CD4-positive, alpha-beta T cell (primary cell): ENCODE measurements at places on chromosomes 6 and 20. TPM values are rescaled to one million over a fixed set of nuclear protein-coding genes. Genes with fewer than 3 reads are reported as not detected.

Gene SLC17A3
- 0.30 TPM for total RNA-seq

- no peak for DNase-seq
These were observed 77.6 kb downstream of the LIN28B start for GRCh38 chr6:105034470-105034869.

DNA sequence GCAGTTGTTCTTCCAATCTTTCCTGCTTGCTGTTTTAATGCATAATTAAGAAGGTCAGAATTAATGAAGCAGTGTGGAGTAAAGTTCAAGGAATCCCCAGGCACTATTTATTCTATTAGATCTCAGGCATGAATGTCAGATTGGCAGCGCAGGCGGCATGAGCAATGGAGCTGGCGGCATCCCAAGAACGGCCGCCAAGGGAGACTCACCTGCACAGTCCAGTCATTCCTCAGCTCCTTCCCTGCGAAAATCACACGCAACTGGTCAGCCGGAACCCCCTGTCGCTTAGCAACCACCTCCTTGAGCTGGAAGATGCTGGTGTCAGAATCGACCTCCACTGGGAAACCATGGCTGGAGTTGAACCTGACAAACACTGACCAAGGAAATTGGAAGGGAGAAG, 284.5 kb downstream of the PRKN start:
- DNase-seq, result no peak

- no peak for DNase-seq
These were observed 143.9 kb upstream of the RALGAPA2 start for GRCh38 chr20:20856306-20856705.

- DNase-seq, result no peak
These were observed 72.1 kb downstream of the PERP start for GRCh38 chr6:138035070-138035469.

- no peak for DNase-seq
These were observed 16.7 kb upstream of the ETV7 start for GRCh38 chr6:36404164-36404563.

DNA sequence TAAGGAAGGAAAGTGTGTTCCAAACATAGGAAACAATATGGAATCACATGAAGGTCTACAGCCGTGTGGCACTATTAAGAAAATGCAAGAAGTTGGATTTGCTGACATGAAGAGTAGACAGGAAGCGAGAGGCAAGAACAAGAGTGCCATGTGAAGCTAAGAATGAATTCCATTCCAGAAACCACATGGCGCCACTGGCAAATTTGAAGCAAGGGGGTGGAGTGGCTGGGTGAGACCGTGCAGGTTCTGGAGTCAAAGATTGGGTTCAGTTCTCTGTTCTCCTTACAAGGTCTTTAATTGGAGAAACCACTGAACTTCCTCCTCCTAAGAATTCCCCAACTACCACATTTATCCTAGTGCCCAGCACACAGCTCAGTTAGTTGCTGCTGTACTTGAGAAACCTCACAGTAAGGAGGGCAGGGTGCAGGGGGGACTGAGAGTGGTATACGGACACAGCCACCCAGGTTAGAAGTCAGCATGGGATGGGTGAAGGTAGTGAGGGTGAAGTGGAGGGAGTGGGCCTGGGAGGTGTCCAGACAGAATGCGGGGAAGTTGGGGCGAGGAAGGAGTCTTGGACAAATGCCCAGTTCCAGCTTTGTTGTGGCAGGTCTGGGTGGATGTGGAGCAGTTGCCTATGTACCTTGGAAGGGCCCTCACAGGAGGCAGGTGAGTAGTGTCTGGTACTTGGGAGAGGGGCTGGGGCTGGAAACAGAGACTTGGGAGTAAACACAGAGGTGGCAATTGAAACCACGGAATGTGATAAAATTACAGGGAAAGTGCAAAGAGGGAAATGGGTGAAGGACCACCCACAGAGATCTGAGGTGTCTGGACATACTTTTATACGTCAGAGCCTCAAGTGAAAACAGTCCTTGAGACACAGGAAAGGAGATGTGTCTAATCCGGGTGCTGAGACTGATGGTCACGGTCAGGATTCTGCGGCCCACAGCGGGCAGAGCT, 14.3 kb downstream of the LYRM4 start:
- DNase-seq, result no peak

- no peak for DNase-seq
These were observed 383.8 kb upstream of the CITED2 start for GRCh38 chr6:139758209-139758611.

Gene MCHR2
- not detected for total RNA-seq

Gene TFAP2C
- not detected for total RNA-seq

GRCh38 chr6:32895006-32895345, 41.0 kb downstream of the PSMB9 start:
- no peak for DNase-seq

Gene CTAGE9
- not detected for total RNA-seq

- no peak for DNase-seq
These were observed 750.6 kb upstream of the MMS22L start for GRCh38 chr6:98033617-98034016.

DNA sequence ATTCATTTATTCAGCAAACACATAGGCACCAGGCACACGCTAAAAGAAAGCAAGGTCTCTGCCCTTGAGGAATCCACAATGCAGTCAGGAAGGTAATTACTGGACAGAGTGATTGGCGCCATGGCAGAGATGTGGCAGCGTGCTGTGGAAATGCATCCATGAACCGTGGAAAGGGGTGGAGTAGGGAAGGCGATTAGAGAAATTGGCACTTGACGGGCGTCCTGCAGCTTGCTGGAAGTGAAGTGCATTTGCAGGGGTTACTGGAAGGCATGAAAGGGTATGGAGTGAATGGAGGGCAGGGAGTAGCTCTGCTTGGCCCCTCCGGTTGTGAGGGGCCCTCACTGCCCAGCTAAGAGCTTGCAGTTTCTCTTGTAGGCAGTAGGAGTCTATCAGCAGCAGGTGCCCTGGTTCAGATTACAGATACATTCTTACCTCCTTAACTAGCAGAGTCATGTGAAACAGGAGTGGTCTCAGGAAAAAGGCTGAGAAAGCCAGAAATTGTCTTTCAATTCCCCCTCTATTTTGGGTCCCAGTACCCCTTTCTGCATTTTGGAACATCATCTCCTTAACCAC, 122.5 kb upstream of the TIAM2 start:
- DNase-seq, result no peak

Gene ENPP1
- 0.08 TPM for total RNA-seq

DNA sequence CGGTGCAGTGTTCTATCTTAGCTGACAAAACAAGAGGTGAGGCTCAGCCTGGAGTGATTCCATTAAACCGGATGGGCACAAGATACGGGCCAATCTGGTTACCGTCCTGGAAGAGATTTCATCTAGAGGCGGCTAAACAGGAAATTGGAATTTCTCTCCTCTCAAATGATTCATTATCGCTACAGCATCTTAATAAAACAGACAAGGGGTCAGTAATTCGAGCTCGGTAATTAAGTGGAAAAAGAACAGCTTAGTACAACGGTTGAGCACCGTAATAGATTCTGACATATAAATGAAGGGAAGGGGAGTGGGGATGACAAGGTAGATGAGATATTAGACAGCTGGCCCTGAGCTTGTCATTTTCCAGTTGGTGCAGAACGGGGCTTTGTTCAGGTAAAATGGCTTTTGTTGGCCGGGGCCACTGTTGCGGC, 137.2 kb downstream of the EDN3 start:
- no peak for DNase-seq

DNA sequence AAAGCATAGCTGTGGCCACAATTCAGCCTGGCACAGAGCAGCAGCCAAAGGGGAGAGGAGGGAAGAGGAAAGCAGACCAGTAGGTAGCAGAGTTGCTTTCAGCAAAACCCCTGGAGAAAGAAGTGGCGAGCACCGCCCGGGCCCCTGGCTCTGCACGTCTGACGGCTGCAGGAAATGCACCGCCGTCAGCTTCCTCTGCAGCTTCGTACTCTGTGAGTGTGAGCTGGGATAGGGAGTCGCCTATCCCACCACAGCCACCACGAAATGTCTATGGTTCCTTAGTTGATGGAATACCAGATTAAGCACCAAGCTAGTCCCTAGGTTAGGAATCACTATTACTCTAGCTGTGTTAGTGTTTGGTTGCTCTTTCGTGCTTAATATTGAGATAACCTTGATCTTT, 79.9 kb upstream of the NAA20 start:
- DNase-seq, result no peak

DNA sequence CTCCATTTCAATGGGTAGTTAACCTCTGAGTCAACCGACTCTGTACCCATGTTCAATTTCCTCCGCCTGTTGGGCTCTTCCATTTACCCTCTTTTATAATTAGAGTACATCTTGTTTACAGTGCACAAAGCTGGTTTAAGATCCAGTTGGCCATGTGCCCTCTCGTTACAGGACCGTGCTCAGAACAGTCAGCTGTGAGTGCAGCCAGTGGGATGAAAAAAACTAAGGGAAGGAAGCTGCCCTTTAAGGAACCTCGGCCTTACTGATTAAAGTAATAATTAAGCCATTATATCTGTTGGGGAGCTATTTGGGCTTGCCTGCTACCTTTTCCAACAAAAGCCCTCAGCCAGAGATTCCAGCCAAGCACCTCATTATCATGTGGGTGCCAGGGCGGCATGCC, 68.8 kb downstream of the TMEM170B start:
- DNase-seq, result no peak

- DNase-seq, result no peak
These were observed 42.3 kb upstream of the NR2E1 start for GRCh38 chr6:108123481-108123929.

Gene ZSCAN31
- 1.1 TPM for total RNA-seq

- DNase-seq, result peak; percentile 89
These were observed at the start of gene RNF114 for GRCh38 chr20:49936153-49937026. Gene RNF114, plus strand, starts transcription at chr20:49936397. Its CDS starts 16 bp downstream, at chr20:49936413.

Gene MANEA
- 8.0 TPM for total RNA-seq

Gene TSPO2
- total RNA-seq, result not detected

Gene TRAM2
- 7.1 TPM for total RNA-seq
